ENCODE measurements at places on chromosomes 6 and 20. TPM values are rescaled to one million over a fixed set of nuclear protein-coding genes. Genes with fewer than 3 reads are reported as not detected.

The MOXD1 gene
- total RNA-seq: 22.6 TPM

The PSORS1C2 gene
- total RNA-seq: not detected

DNA sequence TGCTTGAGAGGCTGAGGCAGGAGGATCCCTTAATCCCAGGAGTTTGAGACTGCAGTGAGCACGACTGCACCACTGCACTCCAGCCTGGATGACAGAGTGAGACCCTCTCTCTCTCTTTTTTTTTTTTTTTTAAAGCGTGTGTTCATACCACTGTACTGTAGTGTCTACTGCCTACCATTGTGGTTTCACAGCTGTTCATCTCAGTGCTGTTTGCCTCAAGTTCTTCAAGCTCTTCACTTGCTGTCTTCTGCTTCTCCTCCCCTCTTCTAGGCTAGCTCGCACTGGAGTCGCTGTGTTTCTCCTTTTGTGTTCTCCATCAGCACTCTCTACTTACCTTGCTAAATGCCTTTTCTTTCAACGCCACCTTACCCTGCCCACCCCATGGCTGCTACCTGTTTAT lies 7.4 kb downstream of the FOXO3 start:
- DNase-seq: no peak

The IRF4 gene
- total RNA-seq: 0.21 TPM

DNA sequence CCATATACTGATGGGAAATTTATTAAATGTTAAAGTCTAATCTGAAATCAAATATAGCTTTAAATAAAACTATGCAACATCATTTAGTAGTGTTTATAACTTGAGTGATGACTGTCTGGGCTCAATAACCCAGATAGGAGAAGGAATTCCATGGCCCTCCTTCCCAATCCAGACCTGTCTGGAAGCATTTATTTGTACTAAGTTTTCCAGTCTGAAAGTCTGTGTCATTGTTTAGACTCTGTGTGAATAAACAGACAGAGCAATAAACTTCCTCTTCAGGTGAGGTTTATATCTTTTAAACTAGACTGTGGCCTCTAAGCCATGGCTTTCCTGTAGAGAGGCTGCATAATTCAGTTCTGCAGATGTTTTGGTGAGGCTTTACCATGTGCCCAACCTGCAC lies 176.4 kb downstream of the SOX4 start:
- no peak for DNase-seq

DNA sequence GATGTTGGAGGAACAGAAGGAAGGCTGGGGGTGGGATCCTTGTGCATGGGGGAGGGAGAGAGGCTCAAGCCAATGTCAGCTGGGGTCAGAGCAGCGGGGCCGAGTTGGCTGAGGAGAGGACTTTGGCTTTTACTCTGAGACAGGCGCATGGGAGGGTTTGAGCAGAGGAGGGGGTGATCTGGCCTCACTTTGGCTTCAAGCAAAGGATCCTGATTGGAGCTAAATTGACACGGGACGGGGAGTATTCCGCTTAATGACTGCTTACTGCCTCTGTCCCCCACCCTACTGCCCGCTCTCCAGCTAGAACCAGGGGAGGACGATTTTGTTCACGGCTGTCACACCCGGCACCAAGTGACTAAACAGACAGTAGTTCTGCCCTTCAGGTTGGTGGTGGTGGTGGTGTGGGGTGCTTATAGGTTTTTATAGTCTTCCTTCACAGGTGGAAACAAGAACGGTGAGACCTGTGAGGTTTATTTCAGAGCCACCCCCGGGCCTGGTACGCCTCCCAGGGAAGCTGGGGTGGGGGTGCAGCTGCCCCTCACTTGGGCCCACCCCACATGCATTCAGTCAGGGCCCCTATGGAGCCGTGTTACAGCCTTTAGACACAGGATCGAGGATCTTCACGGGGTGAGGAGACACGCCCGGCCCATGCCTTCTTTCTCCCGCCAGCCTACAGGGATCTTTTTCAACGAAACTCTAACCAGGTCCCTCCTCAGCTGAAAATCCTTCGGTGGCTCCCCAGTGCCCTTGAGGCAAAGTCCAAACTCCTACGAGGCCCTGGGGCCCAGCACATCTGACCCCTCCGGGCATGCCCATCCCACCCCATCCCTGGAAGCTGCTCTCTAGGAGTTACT lies 1.3 kb upstream of the SNAI1 start:
- no peak for DNase-seq

GRCh38 chr20:24081077-24081476 lies 92.5 kb upstream of the GGTLC1 start:
- no peak for DNase-seq

The TSPO2 gene
- not detected for total RNA-seq

- DNase-seq: no peak
Measured at GRCh38 chr20:25750765-25751696, 54.4 kb upstream of the ZNF337 start.

DNA sequence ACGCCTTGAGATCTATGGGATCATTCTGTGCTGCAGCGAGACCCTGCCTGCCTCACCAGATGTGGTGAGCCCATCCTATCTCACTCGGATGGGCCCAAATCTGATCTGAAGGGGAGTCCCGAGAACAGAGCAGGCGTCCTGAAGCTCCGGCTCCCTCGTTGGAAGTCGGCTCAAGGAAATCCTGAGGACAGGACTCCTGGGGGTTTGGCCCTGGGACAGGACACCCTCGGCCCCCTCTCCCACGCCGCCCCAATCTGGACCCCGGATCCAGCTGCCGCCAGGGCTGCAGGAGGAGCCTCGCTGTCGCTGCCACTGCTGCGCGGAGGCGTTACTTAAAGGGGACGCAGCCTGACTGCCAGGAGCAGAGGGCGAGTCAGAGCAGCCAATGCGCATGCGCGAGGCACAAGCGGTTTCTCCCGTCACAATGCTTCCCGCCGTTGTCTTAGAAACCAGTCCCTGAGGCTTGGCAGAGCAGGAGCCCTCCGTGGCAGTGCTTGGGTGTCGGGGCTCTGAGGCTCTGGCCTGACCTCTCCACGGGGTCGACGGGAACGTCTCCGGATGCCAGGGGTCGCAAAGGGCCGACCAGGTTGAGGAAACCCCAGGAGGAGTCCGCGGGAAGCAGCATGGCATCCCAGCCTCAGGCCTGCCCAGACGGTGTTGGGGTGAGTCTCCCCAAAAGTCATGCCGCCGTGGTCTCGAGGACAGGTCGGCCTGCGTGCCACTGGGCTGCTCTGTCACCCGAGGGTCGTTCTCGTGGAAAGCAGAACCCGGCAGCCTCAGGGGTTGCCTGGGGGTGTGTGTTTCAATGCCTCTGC lies 1567.8 kb upstream of the DEFB115 start:
- no peak for DNase-seq

GRCh38 chr6:144265390-144265789 lies 19.7 kb upstream of the UTRN start:
- no peak for DNase-seq

DNA sequence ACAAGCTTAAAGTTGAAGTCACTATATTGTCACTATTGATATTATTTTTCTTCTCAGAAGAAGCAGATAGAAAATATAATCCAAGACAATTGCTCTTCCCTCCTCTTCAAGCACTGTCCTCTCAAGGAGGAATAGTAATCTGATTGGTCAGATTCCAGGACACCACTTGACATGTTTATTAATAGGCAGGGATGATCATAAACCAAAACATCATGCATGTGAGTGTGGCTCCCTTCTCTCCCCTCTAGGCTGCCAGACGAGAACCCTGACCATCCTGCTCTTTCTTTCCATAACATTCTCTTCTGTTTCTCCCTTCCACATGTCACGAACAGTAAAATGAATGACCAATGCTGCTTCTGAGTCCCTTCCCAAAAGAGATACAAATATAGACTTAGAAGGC lies 7.5 kb downstream of the ATG5 start:
- DNase-seq: no peak

The THBD gene
- 17.1 TPM for total RNA-seq

The BNIP5 gene
- total RNA-seq: 0.07 TPM

GRCh38 chr6:41970436-41970846 lies 28.8 kb upstream of the CCND3 start:
- DNase-seq: no peak

- no peak for DNase-seq
Measured at GRCh38 chr6:170082067-170082466, 208.8 kb downstream of the DLL1 start.

The EPB41L1 gene
- 25.0 TPM for total RNA-seq

DNA sequence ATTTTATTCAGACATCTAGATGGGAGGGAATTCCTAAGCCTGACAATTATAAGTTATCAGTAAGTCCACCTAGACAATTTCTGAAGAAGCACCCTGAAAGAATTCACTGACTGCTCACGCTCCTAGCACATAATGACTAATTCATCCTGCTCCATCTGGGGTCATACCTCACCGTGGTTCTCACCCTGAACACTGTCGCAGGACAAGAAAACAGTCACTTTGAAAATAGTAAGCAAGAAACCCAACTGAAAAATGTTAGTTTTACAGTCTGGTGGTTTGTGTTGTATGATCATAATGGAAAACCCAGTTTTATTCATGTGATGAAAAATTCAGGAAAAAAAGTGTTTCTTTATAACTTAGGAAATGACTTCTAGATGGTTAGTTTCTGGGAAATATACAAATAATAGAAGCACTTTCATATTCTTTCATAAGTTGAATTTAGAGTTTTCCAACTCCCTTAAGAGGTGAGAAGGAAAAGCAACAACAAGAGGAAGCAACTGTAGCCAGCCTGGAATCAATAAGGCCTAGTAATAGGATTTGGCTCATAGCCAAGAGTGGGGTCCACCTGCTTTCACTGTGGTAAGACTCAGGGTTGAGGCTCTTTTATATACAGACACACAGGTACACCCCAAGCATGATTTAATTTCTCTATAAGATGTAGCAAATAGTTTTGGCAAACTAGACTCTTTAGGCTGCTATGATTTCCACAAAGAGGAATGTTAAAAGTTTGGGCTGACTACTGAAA lies 94.1 kb downstream of the HIVEP2 start:
- DNase-seq: no peak

- DNase-seq: no peak
Measured at GRCh38 chr6:27111743-27112142, 135.8 kb upstream of the PRSS16 start.

The SAMD3 gene
- total RNA-seq: not detected

GRCh38 chr20:16801919-16802651 lies 53.9 kb downstream of the OTOR start:
- no peak for DNase-seq

DNA sequence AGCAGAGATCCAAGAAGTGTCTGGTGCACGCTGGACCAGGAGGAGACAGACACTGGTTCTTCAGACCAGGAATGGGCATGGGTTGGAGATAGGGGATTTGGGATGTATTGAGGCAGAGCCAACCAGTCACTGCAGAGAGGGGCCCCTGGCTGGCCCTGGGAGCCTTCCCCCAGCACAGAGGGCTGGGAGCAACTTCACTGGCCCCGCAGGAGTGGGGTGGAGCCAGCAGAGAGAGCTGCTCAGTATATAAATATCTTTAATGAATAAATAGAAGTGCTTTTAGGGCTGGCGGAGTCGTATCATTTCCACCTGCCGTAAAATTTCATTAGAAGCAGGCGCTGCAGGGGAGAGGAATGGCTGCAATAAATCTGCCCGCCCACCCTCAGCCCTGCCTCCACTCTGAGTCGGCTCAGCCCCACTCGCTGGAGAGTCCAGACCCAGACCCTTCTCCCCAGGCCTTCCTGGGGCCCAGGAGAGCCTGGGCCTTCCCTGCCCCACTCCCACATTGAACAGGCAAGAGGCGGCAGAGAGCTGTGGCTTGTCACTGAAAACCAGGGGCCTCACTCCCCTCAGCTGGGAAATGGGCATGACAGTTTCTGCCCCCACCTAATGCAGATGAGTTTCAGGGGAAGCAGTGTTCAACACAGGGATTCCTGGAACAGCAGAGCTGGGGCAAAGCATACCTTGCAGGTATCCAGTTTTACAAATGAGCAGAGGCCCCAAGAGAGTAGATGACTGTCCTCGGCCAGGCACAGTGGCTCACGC lies 23.9 kb upstream of the VSTM2L start:
- no peak for DNase-seq

- DNase-seq: no peak
Measured at GRCh38 chr6:132750455-132751248, 7.1 kb downstream of the VNN2 start.

GRCh38 chr6:54916858-54917257 lies 70.3 kb downstream of the FAM83B start:
- no peak for DNase-seq

The NT5E gene
- total RNA-seq: 109 TPM

DNA sequence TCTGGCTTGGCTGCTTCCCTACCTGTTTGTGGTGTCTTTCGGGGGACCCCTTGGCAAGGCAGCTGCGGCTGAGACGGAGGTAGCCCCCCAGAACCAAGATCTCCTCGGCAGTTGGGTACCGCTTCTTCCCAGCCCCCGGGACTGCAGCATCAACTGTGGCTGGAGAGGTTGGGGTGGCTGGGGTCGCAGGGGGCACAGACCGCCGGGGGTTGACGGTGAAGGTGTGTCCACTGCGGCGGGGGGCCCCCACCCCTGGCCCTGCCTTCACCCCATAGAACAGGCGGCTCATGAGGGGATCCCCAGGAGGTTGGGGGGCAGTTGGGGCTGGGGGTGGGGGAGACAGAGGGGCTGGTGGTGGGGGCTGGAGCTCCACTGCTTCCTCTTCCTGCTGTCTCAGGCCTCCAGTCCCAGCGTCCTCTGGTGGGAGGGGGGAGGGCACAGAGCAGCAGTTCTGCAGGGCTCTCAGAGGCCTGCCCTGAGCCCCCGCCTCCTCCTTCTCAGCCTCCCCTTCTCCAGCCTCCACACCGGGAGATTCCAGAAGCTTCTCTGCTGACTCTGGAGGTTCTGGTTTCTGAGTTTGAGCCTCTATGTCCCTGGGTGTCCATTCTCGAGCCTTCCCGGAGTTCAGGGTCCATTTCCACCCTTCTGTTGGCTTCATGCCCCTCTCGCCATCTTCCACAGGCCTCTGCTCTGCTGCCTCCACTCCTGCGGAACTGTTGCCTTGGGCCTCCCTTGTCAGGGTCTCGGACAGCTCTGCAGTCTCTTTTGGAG lies 1.9 kb downstream of the PPP1R18 start:
- DNase-seq: no peak

The KIAA0408 gene
- 3.6 TPM for total RNA-seq

DNA sequence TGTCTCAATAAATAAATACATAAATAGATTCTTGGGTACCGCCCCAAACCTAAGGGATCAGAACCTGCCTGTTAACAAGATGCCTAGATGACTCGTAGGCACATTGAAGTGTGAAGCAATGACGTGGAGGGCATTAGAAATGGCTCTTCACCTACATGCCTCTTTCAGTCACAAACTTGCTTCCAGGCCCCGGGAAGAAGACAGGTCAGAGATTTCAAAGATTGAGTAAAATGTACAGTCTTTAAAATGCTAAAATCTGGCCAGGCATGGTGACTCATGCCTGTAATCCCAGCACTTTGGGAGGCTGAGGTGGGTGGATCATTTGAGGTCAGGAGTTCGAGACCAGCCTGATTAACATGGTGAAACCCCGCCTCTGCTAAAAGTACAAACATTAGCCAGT lies 480.8 kb upstream of the JARID2 start:
- no peak for DNase-seq

The LAMA4 gene
- 5.6 TPM for total RNA-seq

DNA sequence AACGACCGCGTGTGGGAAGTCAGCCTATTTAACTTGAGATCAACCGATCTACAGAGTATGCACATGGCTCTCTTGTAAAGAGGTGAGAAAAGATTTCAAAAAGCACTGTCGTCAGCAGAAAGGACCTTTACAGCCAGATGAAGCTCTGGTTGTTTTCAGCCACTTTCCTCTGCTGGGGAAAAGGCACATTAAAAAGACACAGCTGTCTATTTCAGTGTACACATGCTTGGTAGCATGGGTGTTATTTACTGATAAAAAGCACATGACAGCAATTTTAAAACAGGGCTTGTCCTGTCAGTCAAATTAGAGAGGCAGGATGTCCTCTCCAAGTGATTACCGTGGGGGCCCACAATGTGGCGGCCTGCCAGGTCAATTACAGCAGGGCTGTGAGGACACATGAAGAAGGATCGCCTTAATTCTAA lies 188.9 kb downstream of the PRKN start:
- DNase-seq: no peak

The RAB44 gene
- total RNA-seq: 0.07 TPM

The PRL gene
- total RNA-seq: not detected

The PACRG gene
- total RNA-seq: 1.7 TPM

The LY6G5C gene
- not detected for total RNA-seq
